H7 (cell line): ENCODE measurements at places on chromosomes 5 and 9. TPM values are rescaled to one million over a fixed set of nuclear protein-coding genes. Genes with fewer than 3 reads are reported as not detected.

DNA sequence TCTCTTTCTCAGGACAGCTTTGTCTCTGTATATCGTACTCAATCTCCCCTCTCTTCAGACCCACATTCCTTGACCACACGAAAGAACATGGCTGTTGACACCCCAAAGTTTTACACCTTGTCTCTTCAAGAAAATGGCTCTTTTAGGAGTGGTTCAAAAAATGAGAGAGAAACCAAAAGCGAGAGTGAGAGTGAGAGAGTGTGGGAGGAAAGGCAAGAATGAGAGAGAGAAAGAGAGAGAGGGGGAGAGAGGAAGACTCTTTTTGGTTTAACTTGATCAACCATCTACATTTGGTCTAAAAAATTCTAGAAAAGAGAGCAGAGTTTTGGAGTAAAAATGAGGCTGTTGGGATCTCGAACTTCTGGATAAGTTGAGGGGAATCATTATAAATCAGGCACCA lies 581.8 kb upstream of the WWC1 start:
- no peak for DNase-seq

DNA sequence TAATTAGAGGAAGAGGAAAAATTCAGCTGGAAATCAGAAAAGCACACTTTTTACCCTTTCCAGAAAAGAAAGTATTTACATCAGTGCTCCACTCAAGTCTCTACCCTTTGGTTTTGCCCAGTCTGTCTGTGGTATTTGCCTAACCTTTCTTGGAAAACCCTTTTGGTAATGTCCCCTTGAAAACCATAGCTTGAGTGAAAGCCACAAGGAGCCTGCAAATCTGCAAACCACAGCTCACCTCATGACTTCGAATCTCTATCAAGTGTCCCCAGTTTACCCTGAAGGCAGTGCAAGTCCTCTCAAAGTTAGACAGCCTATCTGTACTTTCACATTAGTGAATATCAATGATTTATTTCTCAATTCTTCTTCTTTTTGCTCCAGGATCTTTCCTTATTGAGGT lies 162.1 kb upstream of the TSLP start:
- DNase-seq = no peak

GRCh38 chr9:88555268-88555980 lies 20.4 kb downstream of the NXNL2 start:
- DNase-seq = no peak

DNA sequence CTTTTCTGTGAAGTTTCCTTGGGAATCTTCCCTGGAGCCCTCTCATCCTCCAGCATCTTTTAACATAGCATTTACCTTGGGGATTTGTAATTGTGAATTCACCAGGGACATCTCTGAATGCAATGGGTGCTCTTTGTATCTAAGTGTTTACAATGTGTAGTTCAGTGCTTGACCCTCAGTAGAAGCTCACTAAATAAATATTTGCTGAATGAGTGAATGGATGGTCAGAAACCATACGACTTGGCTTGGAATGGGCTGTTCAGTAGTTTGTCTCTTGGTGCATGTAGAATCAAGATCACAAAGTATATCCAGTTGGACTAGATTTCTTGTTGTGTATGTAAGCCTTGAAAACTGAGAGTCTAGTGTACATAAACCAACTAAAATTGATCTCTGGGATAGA lies 81.8 kb upstream of the MEF2C start:
- no peak for DNase-seq

- no peak for DNase-seq
Observed at GRCh38 chr5:95786821-95787418, 35.6 kb downstream of the GLRX start.

- DNase-seq = no peak
Observed at GRCh38 chr9:114366334-114367128, 21.3 kb downstream of the AKNA start.

DNA sequence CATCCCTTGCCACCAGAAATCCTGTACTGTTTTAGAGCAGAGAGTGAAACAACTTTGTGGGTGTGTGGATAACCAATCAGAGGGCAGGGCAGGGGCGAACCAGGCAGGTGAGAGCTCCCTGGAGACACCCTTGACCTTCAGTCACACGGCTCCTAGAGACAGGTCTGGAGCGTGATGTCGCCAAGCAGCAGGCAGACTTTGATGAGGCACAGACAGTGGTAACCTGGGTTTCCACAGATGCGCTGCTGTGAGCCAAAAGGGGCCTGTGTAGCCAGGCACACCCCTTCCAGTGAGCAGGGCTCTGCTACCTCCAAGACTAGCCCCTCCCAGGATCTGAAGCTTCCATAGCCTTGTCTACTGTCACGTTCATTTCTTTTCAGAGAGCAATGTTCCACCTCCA lies 317.8 kb upstream of the ADCY2 start:
- DNase-seq = no peak

DNA sequence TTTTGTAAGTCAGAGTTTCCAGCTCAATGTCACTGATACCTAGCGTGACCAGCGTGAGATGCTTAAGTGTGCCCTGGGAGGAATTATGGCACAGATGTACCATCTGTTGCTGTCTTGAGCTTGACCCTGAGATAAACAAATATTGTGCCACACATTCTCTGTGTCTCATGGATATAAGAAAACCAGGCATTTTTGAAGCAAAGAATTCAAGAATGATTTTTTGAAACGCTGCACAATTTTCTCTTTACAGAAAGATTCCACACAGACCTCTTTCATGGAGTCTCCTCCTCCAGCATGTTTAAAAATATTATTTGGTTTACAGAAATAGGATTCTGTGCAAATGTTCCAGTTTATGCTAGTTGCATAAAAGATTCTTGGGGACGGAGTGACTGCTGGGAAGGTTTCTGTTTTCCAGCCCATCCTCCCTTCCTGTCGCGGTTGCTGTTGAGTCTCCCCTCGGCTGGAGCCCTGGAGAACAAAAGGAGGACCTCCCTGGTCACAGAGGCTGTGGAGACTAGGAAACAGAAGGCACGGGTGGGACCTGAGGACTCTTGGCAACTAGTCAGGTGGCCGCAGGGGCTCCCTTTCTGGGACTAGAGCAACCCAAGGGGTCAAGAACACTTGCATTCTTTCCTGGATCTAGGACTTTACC lies 120.8 kb downstream of the RASGRF2 start:
- DNase-seq = no peak

The PIK3R1 gene
- total RNA-seq = 15.0 and 19.8 TPM in 2 replicates

The PFN3 gene
- not detected in 2 replicates for total RNA-seq
